ENCODE measurements at places on chromosomes 4 and X.

DNA sequence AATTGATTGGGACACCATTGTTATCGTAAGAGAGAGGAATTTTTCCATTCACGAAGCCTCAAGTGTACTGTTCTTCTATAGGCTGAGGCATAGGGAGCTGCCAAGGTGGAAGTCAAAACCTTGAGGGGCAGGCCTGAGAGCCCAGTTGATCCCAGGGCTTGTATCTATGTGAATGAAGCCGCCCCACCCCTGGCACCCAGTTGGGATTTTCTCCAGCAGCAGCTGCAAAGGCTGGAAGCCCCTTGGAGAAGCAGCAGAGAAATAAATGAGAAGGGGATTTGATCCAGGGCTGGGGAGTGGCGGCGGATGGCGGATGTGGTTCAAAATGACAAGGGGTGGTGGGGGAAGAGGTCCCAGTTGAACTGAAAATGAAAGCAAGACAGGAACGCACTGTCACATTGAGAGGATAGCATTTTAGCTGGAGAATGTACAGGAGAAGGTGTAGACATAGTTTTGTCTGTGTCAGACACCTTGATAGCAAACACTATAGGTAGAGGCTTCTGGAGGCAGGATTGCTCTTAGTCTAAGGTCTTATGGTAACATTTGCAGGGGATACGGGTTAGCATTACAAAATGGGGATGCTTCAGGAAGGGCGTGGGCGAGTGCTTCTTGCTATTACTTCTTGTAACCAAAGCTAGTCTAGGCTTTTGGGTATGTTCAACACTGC is 32.6 kb downstream of the DOCK11 start:
- no peak for DNase-seq

DNA sequence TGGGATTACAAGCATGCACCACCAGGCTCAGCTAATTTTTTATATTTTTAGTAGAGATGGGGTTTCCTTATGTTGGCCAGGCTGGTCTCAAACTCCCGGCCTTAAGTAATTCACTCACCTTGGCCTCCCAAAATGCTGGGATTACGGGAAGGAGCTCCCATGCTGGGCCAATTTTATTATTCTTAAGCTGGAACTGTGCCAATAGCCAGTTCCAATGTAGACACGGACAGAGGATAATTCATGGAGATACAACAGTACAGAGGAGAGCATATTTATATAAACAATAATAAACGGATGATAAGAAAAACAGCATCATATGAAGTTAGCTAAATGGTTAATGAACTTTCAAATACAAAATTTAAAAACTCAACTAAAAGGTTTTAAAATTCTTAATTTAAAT is 87.8 kb downstream of the PPA2 start:
- no peak for DNase-seq

DNA sequence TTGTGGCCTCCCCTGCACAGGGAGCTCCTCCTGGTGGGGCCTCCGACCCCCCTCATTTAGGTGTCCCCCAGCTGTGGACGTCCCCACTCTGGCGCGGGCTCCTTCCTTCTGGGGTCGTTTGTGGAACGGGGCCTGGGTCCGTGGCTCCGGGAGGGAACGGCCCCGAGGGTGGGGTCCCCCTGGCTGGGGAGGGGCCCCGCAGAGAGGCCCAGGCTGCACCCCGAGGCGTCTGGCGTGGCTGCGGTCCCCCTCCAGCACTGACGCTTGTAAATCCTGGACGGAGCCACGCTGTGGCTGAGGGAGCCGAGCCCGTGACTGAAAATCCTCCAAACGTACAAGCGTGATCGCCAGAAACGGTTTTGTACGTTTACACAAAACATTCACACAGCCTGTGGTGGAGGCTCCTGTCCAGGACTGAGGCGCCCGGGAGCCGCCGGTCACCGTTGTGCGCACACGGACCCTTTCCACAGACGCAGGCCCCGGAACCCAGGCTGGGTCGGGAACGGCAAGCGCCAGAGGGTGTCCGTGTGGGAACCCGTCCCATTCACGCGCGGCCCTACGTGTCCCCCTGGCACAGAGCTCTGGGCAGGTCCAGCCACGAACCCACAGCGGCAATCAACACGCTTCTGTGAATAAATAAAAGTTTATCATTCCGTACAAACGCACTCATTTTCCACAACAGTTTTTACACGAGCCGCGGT is 15.2 kb upstream of the GTPBP6 start:
- DNase-seq: no peak

- DNase-seq: no peak
Measured at GRCh38 chr4:95059663-95060062, 301.9 kb downstream of the BMPR1B start.

DNA sequence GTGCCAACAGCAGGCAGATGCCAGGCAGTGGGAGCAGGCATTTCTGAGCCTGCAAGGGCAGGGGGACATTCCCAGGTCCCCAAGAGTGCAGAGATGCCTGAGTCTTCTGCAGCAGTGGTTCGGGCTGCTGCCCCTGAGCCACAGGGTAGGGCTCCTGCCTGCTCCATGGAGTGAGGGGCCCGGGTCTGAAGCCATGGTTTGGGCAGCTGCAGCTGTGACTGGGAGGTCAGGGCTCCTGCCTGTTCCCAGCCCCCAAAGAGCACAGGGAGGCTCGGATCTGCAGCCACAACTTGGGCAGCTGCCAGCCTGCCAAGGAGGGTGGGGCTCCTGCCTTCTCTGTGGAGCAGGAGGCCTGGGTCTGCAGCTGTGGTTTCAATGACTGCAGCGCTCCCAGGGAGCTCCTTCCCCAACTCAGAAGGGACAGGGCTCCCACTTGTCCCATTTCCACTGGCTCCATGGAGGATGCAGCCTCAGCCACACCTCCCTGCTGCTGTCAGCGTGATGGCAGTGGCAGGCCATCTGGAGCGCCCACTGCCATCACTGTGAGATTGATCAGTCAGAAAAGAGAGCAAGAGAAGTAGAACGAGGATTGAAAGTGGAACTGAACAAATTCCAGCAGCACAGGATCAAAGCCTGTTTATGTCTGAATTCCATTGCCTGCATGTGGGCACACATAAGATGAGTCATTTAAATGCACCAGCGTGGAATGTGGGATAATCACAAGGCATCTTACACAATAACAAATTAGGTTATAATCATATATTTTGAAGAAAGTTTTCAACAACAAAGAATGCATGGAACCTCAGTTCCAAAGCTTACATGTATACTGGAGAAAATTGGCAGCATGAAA is 93.1 kb upstream of the CXorf51A start:
- no peak for DNase-seq

- DNase-seq: no peak
Measured at GRCh38 chr4:141079393-141079930, 53.8 kb downstream of the RNF150 start.

DNA sequence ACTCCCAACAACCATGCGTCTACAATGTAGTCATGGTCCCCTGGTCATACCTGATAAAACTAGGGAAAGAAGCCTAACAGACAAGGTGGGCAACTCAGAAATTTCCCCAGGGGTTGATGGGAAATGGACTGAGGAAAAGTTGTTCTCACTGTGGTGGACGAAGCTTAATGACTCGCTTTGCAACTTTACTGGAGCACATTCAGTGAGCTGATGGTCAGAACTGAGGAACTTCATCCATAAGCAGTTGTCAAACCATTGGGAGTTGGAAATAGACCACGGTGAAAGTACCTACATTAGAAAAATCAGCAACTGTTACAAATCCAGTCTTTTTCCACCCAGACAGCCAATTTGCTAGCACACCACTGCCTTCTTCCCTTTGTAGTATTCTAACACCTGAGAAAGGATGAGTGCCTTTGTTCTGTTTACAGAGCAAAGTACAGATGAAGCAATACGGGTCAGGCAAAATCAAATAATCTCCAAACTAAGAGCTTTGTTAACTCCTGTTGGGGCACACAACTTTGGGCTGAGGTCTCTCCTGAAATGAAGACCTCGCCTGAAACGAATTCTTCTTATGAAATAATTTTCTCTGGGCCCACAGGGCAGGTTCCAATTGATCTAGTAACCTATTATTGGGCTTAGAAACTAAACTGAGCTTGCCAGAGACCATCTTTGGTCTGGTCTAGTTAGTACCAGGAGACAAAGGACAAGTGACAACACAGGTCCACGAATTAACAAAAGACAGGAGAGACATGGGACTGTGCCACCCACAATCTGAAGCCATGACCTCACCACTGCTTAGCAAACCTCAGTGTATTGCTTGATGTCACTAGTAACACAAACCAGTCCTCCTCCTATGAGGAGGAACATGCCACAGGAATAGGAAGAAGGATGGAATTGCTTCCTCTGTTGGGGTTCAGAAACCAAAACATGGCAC is 58.9 kb upstream of the NFKB1 start:
- DNase-seq: no peak

DNA sequence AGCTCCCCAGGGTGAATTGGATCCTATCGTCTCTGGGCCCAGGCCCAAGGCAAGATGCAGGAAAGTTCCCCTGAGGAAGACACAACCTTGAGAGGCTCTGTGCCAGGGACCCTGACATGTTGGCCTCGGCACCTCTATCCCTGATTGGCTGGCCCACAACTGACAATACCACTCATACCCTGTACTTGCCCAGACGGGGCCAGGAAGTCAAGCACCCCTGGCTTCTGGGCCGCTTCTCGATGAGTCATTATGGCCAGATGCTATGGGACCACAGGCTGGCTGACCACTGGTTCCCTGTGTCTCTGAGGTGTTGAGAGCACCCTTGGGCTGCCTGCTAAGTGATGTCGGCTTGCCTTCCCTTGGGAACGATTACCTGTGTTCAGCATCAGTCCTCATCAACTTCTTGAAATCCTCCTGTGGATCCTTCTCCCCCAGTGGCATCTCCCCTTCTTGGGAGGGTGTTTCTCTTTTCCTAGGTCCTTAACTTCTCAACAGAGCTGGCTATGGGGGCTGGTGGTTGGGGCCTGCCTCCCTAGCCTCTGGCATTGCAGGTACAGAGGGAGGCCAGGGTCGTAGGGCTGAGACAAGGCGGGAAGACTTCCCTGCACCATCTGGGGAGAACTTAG is 54.5 kb upstream of the MAMLD1 start:
- DNase-seq: no peak

- DNase-seq: no peak
Measured at GRCh38 chr4:26731351-26732035, 129.1 kb upstream of the STIM2 start.

GRCh38 chr4:147616849-147617172 is 386 bp upstream of the TMEM184C start:
- no peak for DNase-seq

- no peak for DNase-seq
Measured at GRCh38 chr4:1570291-1571164, 113.6 kb downstream of the FAM53A start.

DNA sequence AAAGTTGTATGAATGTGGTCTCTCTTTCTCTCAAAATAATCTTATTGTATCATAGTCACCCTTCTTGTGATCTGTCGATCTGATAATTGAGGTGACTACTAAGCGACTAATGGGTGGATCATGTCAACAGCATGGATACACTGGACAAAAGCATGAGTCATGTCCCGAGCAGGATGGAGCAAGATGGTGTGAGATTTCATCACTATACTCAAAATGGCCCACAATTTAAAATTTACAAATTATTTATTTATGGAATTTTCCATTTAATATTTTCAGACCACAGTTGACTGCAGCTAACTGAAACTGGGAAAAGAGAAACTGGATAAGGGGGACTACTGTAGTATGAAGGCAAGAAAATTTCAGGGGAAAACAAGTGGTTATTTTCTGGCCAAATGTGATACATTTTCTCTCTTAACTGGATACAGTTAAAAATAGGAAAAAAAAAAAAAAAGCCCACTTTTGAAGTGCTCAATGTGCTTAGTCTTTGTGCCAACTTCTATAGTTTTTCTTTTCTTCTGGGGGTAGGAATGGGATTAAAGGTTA is 25.3 kb downstream of the FAM241A start:
- no peak for DNase-seq

GRCh38 chrX:9130031-9130430 is 96.1 kb upstream of the FAM9B start:
- no peak for DNase-seq

GRCh38 chr4:147696866-147697265 is 12.9 kb upstream of the PRMT9 start:
- DNase-seq: no peak

GRCh38 chr4:24244663-24245490 is 339.5 kb downstream of the DHX15 start:
- DNase-seq: no peak

GRCh38 chr4:75036046-75036830 is 103.3 kb downstream of the PARM1 start:
- DNase-seq: no peak

DNA sequence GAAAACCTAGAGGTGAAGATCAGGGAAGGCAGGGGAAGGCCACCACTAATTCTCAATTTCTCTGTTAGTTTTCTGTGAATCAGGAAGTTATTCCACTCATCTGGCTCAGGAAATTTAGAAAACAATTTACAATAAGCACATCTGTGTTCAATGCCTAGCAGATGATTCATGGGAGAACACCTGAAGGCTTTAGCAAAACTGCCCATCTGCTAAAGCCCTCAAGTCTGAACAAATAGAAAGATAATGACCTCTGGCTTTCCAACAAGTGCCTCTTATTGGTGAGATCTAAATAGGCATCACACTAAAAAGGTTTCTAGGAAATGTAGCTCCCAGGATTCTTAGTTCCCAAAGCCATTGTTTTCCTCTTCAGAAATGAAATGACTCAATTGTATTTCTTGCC is 122.1 kb upstream of the GNPDA2 start:
- DNase-seq: no peak

- no peak for DNase-seq
Measured at GRCh38 chr4:2931512-2932301, 31.5 kb downstream of the NOP14 start.

- no peak for DNase-seq
Measured at GRCh38 chrX:145729635-145730034, 88.0 kb upstream of the SLITRK2 start.

DNA sequence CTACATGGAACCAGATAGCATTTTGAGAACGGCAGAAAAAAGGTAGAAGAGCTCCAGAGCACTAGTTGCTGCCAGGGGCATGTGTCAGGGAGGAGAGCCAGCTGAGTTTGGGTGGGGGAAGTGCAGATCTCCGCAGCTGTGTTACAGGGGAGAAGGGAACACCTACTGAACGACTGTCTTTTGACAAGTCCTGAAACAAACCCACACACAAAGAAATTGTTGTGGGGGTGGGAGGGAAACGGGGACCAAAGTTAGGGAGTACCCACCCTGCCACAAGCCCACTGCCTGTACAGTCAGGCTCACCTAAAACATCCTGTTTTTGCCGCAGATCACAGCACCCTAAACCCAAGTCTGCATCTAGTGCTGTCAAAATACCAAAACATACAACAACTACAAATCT is 55.5 kb downstream of the LEF1 start:
- DNase-seq: no peak

- peak; percentile 68 for DNase-seq
Measured at GRCh38 chr4:52833941-52834525, 28.1 kb upstream of the RASL11B start.

- no peak for DNase-seq
Measured at GRCh38 chr4:99893839-99894160, 427 bp downstream of the LAMTOR3 start.
